Bronchus fibroblast of lung (primary cell): ENCODE measurements at places on chromosomes 13 and 19. TPM values are rescaled to one million over a fixed set of nuclear protein-coding genes. Genes with fewer than 3 reads are reported as not detected.

The TMPRSS9 gene
- total RNA-seq = not detected in 2 replicates

The KLK15 gene
- not detected in 2 replicates for total RNA-seq

The PSG1 gene
- not detected in 2 replicates for total RNA-seq

The S1PR2 gene
- 14.1 and 14.8 TPM in 2 replicates for total RNA-seq

The CATSPERD gene
- total RNA-seq = not detected in 2 replicates

The GALP gene
- total RNA-seq = not detected in 2 replicates

The SYMPK gene
- total RNA-seq = 29.6 and 31.4 TPM in 2 replicates

The OR7C1 gene
- not detected in 2 replicates for total RNA-seq

The TNFSF9 gene
- total RNA-seq = 0.67 and 0.74 TPM in 2 replicates

The ZNF302 gene
- total RNA-seq = 5.6 and 7.7 TPM in 2 replicates

The PGLYRP1 gene
- not detected in 2 replicates for total RNA-seq

The AMH gene
- 0.67 TPM in 1 of 2 replicates, not detected in the other for total RNA-seq

The TEKTIP1 gene
- not detected in 2 replicates for total RNA-seq

The KLK13 gene
- total RNA-seq = not detected in 2 replicates

The NLRP11 gene
- not detected in 2 replicates for total RNA-seq

The PRR12 gene
- total RNA-seq = 4.9 and 6.2 TPM in 2 replicates

The GPR183 gene
- total RNA-seq = not detected in 2 replicates

The VSTM1 gene
- total RNA-seq = not detected in 2 replicates

The CGB2 gene
- 0.34 TPM in 1 of 2 replicates, not detected in the other for total RNA-seq

The MFSD12 gene
- total RNA-seq = 70.3 and 77.4 TPM in 2 replicates

The TMC4 gene
- 0.17 and 0.45 TPM in 2 replicates for total RNA-seq

The TRIM13 gene
- total RNA-seq = 15.5 and 16.6 TPM in 2 replicates

The SELENOV gene
- total RNA-seq = not detected in 2 replicates

The ZNF534 gene
- total RNA-seq = not detected in 2 replicates
